ENCODE measurements at places on chromosomes 3 and 15.

DNA sequence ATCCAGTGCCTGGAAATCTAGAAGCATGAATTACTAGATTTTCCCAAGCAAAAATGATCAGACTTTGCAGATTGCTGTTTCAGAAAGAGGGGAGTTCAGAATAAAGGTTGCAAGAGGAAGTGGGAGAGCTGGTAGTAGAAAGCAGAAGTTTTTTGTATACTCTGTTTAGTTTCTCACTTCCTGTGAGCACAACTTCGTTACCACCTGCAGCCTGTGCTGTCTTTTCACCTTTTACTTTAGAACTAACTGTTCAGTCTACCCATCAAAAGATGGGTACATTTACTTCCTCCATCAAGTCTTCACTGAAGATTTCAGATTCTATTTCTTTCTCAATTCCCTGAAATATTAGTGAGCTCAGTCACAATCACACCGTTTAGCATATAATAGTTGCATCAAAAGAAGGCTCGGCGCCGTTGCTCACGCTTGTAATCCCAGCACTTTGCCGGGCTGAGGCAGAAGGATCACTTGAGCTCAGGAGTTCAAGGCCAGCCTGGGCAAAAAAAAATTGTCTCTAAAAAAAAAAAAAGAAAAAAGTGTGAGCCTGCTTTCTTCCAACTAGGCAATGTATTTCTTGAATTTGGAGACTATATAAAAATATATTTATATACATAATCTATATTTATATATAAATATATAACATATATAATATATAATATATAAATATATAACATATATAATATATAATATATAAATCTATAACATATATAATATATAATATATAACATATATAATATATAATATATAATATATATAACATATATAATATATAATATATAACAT lies 1.8 kb upstream of the CEP97 start:
- peak; percentile 93 for DNase-seq

DNA sequence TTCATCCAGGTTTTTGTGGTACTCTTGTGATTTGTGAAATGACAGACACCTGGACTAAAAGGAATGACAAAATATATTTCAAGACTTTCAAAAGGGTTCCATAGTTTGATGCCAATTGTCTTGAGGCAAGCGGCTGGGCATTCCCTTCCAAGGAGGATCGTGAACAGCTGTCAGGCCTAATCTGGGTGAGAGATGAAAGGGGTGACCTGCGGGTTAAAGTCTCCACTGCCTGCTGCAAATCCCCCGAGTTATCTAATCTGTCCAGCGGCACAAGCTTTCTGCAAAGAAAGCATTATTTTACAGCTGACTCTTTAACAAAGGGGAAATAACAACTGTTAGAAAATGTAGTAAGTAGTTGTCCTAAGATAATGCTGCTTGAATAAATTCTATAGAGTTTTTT lies 128.7 kb upstream of the MB21D2 start:
- no peak for DNase-seq

- DNase-seq: no peak
Measured at GRCh38 chr15:99427210-99427609, 138.6 kb upstream of the MEF2A start.

- no peak for DNase-seq
Measured at GRCh38 chr3:48318713-48319468, 14.6 kb downstream of the SPINK8 start.

DNA sequence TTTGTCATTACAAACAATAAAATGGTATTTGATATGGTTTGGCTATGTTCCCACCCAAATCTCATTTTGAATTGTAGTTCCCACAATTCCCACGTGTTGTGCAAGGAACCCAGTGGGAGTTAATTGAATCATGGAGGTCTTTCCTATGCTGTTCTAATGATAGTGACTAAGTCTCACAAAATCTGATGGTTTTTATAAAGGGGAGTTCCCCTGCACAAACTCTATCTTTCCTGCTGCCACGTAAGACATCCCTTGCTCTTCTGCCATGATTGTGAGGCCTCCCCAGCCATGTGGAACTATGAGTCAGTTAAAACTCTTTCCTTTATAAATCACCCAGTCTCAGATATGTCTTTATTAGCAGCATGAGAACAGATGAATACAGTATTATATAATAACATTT lies 15.4 kb upstream of the AADAC start:
- no peak for DNase-seq

GRCh38 chr3:196677931-196678330 lies 34.1 kb downstream of the CEP19 start:
- DNase-seq: no peak

GRCh38 chr15:85974348-85974705 lies 105.3 kb upstream of the AGBL1 start:
- DNase-seq: no peak

GRCh38 chr3:55474213-55474632 lies 12.9 kb downstream of the WNT5A start:
- no peak for DNase-seq

GRCh38 chr3:56424885-56425284 lies 43.4 kb downstream of the ERC2 start:
- no peak for DNase-seq

DNA sequence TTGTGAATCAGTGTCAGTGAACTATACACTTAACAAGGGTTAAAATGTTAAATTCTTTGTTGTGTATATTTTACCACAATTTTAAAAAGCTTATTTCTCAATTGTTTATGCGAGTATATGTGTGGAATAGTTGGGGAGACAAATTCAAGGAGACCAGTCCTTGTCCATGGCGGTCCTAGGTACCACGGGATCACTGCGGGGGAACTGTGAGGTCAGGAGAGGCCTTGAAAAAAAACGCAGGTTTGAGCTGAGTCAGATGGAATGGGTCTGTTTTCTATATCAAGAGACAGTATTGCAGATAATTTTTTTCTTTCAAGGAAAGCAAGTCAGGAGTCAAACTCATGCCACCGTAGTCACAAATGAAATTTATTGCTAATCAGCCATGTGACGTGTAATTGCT lies 18.5 kb downstream of the IGF1R start:
- no peak for DNase-seq

DNA sequence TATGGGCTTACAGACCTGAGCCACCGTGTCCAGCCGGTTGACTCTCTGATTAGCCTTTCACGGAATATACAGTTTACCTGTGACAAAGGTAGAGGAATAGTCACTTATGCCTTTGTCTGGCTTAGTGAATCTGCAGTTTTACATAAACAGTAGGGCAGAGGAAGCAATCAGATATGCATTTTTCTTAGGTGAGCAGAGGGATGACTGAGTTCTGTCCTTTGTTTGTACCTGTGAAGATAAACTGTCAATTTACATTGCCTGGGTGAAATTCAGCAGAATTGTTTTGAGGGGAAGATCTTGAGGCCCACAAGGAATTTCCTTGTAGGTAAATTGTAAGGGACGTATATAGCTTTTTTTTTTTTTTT lies 10.8 kb downstream of the EDEM1 start:
- no peak for DNase-seq

GRCh38 chr3:73259291-73259690 lies 197.8 kb downstream of the EBLN2 start:
- no peak for DNase-seq

GRCh38 chr3:15637131-15637951 lies 35.8 kb downstream of the BTD start:
- no peak for DNase-seq

GRCh38 chr3:195888311-195888761 lies 20.0 kb downstream of the TNK2 start:
- no peak for DNase-seq

- no peak for DNase-seq
Measured at GRCh38 chr3:50551054-50551659, 16.4 kb downstream of the C3orf18 start.

- DNase-seq: no peak
Measured at GRCh38 chr3:157782236-157782635, 279.0 kb upstream of the VEPH1 start.

- DNase-seq: no peak
Measured at GRCh38 chr3:182083112-182083511, 371.4 kb downstream of the SOX2 start.

DNA sequence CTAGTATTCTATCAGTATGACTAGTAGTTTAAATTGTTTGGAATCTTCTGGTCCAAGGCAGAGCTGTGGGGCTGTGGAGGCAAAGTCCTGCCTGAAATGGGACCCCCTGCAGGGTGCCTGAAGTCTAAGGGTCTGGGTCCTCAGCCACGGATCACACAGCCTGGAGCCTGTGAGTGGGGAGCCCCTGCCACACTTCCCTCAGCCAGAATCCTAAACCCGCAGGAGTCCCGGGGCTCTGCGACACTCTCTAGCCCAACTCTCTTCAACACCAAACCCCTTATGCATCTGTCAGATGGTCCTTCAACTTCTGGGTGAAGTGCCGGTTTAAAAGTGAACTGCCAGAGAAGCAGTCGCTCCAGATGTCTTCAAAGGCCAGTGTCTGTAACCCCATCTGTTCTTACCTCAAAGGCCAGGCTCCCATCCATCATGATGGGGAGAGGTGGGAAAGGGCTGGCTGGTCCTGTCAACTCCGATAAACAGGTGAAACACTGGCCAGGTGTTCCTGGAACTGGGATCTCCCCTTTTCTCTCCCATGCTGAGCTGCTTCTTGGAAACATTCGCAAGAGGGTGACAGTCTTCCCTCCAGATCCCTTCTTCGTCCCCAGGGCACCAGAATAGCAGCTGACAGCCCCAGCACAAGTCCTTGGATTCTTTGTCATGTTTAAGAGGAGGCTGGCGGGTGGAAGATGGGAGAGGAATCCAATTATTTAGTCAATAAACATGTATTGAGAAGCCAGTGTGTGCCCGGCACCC lies 45.6 kb downstream of the CPN2 start:
- DNase-seq: no peak

GRCh38 chr3:133463347-133463860 lies 63.5 kb downstream of the BFSP2 start:
- peak; percentile 65 for DNase-seq

DNA sequence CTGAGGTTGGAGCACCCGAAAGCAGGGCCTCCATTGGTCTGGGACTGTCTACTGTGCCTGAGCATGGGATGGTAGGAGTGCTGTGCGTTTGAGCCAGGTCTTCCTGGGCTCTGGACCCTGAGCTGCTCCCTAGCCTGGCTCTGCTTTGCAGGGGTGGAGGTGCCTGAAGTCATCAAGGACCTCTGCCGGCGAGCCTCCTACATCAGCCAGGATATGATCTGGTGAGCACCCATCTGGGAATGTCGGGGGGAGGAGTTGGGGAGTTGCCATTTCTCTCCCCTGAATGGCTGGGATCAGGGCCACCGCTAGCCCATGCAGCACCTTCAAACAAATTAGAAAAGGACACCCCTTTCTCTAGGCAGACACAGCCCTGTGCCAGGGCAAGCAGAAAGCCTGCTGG lies 20.7 kb downstream of the DUOX1 start:
- no peak for DNase-seq

DNA sequence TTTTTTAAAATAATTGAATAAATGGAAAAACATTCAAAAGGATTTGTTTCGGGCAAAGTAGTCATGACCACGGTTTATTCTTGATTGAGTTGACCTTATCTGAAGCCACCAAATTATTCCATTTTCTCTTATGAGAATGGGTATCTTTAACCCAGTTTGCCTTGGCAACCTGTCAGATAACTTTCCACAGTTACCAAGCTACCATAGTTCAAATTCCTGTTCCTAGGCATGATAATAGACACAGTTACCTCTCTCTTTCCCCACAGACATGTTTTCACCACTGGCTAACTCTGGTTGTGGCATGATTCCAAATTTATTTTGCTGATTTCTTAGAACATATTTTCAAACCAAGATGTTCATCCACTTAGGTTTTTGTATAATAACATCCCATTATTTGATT lies 84.9 kb downstream of the NECTIN3 start:
- no peak for DNase-seq

DNA sequence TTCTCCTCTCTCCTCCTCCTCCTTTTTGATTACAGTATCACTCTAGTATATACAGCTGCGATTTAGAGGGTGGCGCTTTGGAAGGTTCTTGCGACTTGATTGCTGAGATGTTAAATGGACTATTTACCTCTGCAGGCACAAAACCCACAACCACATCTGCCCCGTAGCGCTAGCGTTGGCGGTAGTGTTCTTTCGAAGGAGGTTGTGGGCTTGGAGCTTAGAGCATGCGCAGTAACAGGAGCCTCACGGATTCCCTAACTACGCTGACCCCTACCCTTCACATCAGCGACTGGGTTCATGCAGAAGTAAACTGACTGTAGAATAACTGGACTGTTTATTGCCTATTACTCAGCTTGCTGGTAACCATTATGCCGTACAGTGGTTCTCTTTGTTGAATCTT lies 58.0 kb downstream of the CGGBP1 start:
- DNase-seq: peak; percentile 33

DNA sequence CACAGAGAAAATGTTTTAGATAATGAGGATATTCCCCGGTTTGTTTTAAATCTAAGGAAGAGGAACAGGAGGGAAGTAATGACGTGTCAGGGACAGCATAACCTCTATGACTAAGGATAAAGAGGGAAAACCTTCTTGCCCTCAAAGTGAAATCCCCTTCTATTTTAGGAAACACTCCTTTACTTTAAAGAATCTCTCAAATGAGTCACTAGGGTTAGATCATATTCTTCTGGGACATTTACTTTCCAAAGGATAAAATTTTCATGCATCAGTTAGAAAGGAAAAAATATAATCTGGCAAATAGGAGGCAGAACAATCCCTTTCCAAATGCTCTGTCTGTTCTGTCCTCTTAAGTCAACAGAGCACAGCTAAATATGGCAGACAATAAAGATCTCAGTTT lies 43.2 kb upstream of the UBE2E2 start:
- no peak for DNase-seq

DNA sequence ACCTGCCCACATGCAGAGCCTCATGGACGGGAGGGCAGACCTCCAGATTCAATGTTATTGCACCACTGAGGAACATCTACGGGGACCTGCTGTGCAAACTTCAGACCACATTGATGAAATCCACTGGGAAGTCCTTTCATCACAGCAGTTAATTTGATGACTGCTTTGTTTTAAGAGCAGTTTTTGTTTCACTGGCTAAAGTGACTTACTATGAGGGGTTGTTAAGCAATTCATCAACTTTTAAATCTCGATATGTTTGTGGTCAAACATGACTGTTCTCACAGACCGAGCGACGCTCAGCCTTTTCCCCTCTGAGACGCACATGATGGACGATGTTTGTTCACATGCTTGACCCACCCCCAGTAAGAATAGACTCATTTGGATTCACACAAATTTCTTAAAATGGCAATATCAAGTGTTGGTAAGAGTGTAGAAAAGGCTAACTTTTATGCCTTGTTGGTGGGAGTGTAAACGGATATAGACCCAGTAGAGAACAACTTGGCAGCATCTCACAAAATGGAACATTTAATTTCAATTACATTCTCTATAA lies 35.9 kb upstream of the IREB2 start:
- no peak for DNase-seq

DNA sequence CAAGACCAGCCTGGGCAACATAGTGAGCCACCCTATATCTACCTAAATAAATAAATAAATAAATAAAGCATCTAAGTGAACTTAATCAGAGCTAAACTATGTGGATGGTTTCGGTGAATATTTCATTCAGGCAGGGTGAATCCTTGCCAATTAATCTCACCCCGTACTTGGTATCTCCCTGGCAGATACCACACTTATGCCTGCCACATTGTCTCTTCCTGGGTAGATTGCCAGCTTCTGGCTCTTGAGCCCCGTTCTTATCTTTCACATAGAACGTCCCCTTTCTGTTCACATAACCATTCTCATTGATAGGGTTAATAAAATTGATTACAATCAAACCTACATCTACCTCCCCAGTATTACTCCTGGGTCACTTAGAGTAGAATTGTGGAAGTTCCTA lies 7.0 kb downstream of the SNAP23 start:
- no peak for DNase-seq

- DNase-seq: no peak
Measured at GRCh38 chr3:109903100-109903499, 565.8 kb upstream of the DPPA4 start.

- no peak for DNase-seq
Measured at GRCh38 chr3:178439504-178439903, 96.7 kb upstream of the KCNMB2 start.

All from OCI-LY7 (cell line).